ENCODE measurements at places on chromosomes 12 and 14. TPM values are rescaled to one million over a fixed set of nuclear protein-coding genes. Genes with fewer than 3 reads are reported as not detected.
A peak's percentile ranks its signal among the peaks of the same experiment; 100 is the strongest.

DNA sequence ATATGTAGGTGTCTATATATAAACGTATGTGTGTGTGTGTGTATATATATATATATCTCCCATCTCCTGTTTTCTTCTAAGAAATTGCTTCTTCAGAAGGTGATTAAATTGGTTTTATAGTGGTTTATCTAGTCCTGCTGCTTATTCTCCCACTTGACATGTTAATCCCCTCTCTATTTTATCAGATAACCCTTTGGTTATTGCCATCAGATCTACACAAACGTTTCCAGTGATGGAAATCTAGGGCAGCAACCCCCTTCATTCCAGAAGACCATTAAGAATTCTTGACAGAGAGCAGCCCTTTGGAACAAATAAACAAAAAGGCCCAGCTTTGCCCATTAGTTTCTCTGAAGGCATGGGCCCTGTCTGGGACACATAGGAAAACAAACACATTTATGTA is 34.2 kb upstream of the YARS2 start:
- ATAC-seq = no peak

- ATAC-seq = no peak
These were observed 155.0 kb downstream of the DAD1 start for GRCh38 chr14:22434030-22434429.

- ATAC-seq = no peak
These were observed 31.2 kb downstream of the TMCC3 start for GRCh38 chr12:94618995-94619695.

DNA sequence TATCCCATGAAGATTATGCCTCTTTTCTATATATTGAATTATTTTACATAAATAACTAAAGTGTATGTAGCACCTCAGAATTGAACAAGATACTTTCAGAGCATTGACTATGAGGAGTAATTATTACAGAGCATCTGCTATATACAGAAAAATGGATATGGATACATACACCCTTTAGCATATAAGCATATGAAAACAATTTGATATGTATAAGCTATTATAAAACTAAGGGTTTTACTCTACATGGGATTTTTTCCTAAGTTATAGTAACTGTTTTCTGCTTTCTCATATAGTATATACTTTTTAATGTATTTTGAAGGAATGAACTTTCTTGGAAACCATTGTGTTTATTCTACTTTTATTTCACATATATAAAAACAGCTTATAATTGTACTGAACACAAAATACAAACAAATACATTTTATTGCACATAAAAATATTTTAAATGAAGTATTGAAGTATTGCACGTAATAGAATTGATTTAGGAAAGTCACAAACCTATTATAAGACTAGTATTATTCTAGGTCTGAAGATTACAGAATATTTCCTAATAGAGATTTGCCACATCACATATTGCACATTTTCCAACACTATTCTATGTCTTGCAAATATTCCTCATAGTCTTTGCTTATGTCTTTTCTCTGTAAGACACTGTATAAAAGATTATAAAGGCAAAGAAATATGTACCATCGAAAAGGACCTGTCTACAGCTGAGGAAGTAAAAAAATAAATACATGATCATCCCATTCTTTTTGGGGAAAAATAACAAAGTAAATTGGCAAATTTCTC is 8.4 kb downstream of the CD69 start:
- ATAC-seq = no peak

IAPP gene
- not detected for total RNA-seq

GRCh38 chr14:35534208-35534872 is 376 bp downstream of the INSM2 start:
- peak; percentile 11 for ATAC-seq
